Heart left ventricle (tissue), 16 donors: ENCODE measurements at places on chromosomes 3 and 15. TPM values are rescaled to one million over a fixed set of nuclear protein-coding genes. Genes with fewer than 3 reads are reported as not detected.

Gene GNAT1
- total RNA-seq = not detected

Gene C3orf52
- total RNA-seq = 4.9 TPM

DNA sequence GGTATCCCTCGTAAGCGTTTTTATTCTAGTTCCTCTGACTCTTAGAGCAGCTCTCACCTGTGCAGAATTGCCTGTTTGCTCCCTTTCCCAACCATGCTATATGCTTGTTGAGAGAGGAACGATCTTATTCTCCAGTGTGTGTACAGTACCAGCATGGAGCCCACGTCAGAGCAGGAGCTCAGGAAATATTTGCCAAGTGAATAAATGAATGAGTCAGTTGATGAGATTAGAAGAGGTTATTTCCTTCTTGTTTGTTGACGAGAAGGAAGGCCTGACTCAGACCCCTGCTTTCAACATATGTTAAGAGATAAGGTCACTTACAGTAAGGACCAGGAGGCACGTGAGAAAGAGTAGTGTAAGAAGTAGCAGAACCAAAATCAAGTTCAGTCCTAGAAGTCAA, 106.3 kb upstream of the ABHD17C start:
- H3K4me1 ChIP-seq = no peaks in the 10 kb centered on the region
- no peak overlapping the region for H3K27ac ChIP-seq
- no peak for DNase-seq

DNA sequence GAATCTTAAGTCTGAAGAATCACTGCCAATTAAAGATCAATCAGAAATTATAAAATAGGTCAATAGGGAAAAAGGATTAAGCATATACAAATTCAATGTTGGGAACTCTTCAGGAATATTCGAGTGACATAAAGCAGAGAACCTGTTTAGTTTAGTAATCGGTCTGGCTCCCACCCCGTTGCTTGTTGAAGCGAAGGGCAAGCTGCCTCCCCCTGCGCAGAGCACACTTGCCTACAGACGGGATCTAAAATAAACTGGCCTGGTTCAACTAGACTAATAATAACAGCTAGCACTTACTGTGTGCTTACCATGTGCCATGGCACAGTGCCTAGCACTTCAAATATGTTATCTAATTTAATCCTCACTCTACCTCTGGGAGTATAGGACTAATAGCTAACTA, 8.6 kb downstream of the SEMA6D start:
- peak overlapping the region; percentile 80 for H3K27ac ChIP-seq
- peaks cover 77% of the 10 kb centered on the region for H3K4me1 ChIP-seq
- no peaks in the 10 kb centered on the region for H3K27me3 ChIP-seq
- no peak for DNase-seq
- H3K36me3 ChIP-seq = no peaks in the 10 kb centered on the region

Gene PRRT3
- 2.3 TPM for total RNA-seq

Gene ARNT2
- 7.0 TPM for total RNA-seq
